ENCODE measurements at places on chromosomes 11 and 22.

GRCh38 chr22:23903328-23903971, 9.3 kb downstream of the MIF start:
- DNase-seq = no peak

DNA sequence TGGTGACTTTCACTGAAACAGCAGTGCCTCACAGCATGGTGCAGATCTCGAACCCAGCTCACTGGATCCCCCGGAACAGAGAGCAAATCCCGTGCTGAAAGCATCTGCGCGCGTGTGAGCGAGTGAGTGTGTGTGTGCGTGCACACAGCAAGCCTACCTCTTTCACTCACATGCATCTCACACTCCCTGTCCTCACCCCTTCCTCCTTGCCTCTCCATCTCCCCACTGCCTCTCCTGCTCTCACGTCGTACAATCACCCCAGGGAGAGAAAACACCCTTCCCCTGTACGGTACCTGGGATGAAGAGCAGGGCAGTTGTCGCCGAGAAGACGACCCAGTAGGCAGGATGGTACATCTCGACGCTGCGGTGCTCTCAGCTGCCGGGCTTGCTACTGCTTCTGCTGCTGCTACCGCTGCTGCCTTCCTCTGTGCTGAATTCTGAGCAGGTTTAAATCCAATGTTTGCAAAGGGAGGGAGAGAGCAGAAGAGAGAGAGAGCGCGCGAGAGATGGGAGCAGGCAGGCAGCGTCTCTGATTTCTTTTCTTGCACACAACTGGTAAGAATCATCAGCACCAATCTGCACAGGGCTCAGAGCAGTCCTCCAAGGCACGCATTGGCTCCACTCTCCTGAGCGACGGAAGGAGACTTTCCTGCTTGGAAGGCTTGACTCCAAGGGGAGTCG, at the start of gene OPCML:
Gene OPCML (minus strand): TSS at position 531 of the 681 bp plus-strand sequence.
- no peak for DNase-seq

- DNase-seq = no peak
These were observed 145.7 kb downstream of the TTC17 start for GRCh38 chr11:43504316-43504950.

DNA sequence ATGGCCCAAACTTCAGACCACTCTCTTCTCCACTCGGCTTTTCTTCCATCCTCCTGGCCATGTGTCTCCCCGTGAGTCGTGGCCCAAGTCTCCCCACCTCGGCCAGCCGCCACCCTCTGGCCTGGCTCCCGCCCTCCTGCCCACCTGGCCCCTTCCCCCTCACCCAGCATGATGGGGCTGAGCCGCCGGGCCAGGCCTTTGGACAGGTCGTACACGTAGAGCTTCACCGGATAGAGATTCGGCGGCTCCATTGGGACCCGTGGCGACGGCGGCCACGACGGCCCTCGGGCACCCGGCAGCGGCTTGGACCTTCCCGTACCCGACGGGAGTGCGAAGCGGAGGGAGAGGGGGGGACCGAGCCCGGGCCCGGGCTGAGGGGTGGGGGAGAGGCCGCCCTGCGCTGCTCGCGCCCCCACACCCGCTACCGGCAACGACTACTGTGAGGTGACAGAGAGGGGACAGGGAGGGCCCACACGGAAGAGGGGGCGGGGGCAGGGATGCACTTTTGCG, at the start of gene DESI1:
Gene DESI1 (minus strand): TSS at position 455 of the 510 bp plus-strand sequence. CDS start 204 bp downstream, at position 251.
- no peak for DNase-seq

GRCh38 chr11:120229451-120230424, 10.2 kb upstream of the POU2F3 start:
- no peak for DNase-seq

DNA sequence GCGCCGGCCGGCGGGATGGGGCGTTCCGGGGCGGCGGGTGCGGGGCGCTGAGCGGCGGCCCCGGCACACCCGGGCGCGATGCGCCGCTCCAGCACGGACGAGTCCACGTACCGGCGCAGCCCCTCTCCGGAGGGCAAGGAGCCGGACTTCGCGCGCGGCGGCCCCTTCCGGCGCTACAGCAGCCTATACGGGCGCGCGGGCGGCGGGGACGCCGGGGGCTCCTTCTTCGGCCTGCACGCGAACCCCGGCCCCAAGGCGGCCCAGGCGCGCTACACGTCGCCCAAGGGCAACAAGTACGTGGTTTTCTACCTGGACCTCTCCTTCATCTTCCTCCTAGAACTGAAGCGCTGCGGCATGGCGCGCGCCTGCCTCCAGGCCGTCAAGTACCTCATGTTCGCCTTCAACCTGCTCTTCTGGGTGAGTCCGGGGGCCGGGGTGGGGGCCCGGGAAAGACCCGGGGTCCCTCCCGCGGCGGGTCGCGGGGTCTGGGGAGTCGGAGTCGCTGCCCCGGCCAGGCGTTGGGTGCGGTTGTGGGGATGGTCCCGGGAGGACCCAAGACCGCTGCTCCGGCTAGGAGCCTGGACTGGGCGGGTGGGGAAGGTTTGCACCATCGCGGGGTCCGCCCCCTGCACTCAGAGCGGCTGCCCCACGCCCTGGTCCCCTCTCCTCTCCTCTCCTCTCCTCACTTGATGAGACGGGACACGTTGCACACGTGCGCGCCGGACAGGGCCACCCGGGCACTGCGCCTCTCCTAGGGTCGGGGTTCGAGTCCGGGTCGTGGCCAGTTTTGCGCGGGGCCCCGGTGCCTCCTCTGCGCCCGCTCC, 7.5 kb downstream of the TSPAN4 start:
- no peak for DNase-seq

- DNase-seq = no peak
These were observed 42.9 kb downstream of the ABTB2 start for GRCh38 chr11:34314936-34315335.

DNA sequence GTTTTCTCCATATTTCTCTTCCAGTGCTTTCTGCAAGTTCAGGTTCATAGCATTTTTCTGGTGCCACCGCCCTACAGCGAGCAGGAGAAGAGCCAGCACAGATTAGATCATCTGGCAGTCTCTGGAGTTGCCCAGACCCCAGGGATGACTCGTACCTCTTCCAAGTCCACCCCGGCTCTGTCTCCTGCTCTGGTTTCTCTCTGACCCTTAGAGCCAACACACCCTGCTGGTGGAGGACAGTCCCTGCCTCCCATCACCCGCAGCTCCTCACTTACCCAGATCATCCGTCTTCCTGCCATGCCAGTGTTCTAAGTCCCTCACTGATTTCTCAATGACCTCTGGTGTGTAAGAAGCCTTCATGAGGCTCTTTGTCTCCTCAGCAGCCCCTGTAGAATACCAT, 28.0 kb downstream of the TST start:
- DNase-seq = no peak

DNA sequence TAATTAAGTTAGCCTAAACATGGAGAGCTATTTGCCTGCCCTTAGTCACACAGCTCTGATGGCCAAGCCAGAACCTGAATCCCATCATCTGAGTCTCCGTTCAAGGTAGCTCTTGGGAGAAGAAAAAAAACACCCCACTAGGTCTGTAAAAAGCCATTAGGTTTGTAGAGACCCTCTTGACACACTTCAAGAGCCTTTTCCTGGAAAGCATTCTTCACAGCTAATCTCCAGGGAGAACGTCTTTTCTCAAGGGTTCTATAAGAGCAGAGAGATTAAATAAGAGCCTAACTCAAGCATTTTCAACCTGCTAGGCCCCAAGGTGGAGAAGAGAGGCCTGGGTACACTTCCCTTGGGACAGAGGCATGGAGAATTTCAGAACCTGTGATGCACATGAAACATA, 61.6 kb upstream of the NAV2 start:
- DNase-seq = no peak

DNA sequence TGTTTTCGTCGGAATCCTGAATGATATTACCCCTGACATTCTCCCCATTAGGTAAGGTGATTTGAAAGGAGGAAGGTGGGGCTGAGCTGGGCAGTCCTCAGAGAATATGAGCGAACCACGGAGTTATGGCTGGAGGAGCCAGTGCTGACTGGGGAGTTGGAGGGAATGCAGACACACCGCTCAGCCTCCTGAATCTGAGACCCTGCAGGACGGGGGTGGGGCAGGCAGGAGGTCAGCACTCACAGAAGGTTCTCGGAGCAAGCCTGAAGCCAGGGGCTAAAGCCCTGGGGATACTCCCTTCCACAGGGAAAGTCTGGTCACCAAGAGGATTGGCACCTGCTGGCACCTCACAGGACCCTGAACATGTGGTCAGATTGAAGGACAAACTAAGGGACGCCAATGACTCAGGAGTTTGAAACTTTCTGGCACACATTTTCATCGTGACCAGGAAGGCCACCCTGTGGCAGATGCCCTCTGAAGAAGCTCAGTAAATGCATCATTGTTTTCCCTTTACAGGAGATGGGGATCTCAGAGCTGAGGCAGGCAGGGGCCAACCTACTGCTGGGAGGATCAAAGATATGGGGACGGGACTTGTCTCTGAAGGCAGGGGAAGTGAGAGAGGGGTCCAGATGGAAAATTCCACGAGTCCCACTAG, 26.9 kb upstream of the FCHSD2 start:
- no peak for DNase-seq

DNA sequence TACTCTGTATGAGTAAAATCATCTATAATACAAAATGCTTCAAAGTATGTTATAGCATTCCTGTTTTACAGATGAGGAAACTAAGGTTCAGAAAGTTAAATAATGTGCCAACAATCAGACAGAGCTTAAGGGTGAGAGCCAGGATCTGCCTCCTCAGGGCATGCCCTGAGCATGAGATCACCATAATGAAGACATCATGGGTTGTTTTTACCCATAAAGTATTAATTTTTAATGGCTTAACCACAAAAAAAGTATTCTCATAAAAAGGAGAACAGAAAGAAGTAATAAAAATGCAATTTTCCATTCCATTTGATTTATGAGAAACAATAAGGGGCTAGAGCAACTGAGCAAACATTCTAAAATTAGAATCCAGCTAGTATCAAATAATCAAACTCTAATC, 534.3 kb upstream of the ARHGAP42 start:
- no peak for DNase-seq

DNA sequence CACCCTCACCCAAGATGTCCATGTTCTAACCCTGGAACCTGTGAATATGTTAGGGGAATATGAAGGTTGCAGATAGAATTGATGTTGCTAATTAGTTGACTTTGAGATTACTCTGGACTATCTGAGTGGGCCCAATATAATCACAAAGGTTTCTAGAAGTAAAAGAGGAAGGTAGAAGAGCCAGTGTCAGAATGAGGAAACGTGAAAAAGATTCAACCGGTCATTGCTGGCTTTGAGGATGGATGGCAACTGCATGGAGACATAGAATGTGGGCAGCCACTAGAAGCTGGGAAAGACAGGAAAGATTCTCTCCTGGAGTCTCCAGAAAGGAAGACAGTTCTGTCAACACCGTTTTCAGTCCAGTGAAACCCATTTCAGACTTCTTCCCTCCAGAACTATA, 86.6 kb downstream of the CLPB start:
- DNase-seq = no peak

- no peak for DNase-seq
These were observed 78.3 kb upstream of the AKIP1 start for GRCh38 chr11:8832571-8833260.

- no peak for DNase-seq
These were observed 16.9 kb upstream of the MUC5B start for GRCh38 chr11:1205987-1206331.

DNA sequence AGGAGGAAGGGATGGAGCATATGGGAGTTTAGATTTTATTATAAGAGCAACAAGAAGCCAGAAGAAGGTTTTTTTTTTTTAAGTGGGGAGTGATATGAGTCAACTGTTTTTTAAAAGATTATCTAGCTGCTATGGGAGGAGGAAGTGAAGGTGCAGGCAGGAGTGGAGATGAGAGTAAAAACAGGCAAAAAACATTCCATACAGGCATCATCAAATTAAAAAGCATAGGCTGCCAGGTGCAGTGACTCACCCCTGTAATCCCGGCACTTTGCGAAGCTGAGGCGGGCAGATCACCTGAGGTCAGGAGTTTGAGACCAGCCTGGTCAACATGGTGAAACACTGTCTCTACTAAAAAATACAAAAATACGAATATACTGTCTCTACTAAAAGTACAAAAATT, 368.4 kb upstream of the MTNR1B start:
- DNase-seq = no peak

GRCh38 chr11:117072517-117073461, 25.4 kb downstream of the SIK3 start:
- no peak for DNase-seq

GRCh38 chr11:118870396-118871343, 13.0 kb upstream of the CXCR5 start:
- no peak for DNase-seq
